CD4-positive, alpha-beta T cell treated with Interleukin-17A for 4 hours (primary cell): ENCODE measurements at places on chromosomes 16 and 17.

DNA sequence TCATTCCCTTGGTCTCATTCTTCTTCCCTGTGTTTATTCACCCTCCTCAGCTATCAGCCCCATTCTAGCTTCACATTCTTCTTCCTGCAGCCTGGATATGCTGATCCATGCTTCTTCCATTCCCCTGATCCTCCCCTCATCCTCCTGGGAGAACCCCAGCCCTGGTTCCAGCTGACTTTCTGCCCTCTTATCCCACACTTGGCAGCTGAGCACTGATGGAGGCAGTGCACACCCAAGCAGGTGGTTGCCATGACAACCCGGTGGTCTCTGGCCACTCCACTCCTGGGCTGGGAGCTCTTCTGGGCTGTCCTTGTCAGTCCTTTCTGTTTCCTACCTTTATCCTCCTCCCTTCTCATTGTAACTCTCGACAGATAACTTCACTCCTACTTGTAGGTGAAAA, 16.7 kb upstream of the TUBG2 start:
- no peak for DNase-seq

- DNase-seq: no peak
These were observed 18.2 kb downstream of the PCTP start for GRCh38 chr17:55768936-55769624.

- DNase-seq: peak; percentile 85
These were observed 22.7 kb downstream of the CYTH1 start for GRCh38 chr17:78759203-78759968.

GRCh38 chr16:14199624-14200023, 128.5 kb downstream of the MRTFB start:
- DNase-seq: no peak

DNA sequence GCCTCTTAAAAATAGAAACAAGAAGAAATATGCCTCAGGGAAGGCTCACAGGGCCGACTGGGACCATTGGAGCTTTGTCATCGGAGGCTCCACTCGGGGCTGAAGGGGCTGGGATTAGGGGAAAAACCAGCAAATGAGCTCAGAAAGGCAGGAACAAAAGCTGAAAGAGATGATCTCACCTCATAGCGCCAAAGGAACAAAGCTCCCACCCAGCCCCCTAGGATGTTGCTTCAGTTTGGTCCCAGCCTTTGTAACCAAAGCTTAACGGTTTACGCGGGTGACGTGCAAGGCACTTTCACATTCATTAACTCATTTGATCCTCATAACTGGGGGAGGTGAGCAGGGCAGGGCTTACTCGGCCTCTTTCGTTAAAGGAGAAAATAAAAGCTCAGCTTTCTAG, 168.5 kb upstream of the DYNLRB2 start:
- no peak for DNase-seq

GRCh38 chr17:70786081-70786480, 616.7 kb downstream of the KCNJ2 start:
- DNase-seq: no peak

GRCh38 chr16:66900721-66901441, 17.8 kb downstream of the CDH16 start:
- no peak for DNase-seq

GRCh38 chr17:18182110-18182977, 1.3 kb upstream of the ALKBH5 start:
- no peak for DNase-seq

DNA sequence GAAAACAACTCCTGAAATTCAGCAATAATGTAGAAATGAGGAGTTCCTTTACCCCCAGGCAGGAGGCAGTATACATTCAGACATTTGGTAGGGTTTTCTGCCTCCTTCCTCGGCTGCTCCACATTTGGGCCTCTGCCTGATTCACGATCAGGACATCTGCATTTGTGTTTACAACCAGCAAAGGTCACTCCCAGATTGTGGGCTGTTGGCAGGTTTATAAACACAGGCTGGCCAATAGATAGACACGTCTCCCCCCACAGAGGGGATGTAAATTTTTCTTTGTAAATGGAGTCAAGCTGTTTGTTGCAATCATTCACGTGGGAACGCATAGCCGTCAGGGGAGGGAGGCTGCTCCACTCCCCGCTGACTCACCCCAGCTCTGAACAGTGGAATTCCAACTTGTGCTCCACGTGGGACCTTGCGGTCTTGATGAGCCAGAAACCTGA, 252.1 kb upstream of the N4BP1 start:
- no peak for DNase-seq

- DNase-seq: no peak
These were observed 12.3 kb downstream of the FCSK start for GRCh38 chr16:70466805-70467076.

DNA sequence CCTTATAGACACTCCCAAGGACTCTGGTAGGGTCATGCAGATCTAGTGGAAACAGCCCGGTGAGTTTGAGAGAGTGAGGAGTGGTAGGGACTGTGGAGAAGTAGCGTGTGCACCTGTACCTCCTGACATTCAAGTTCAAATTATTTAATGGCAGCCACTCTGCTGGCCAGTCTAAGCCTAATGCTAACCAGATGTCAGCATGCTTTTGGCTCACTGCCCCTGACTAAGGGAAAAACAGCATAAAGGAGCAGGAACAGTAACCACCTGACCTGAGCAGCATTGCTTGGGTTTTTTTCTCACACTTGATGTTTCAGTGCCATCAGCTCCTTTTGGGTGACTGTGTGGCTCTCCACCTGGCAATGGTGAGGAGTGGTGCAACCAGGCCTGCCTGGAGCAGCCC, 23.8 kb upstream of the SLC12A3 start:
- no peak for DNase-seq

DNA sequence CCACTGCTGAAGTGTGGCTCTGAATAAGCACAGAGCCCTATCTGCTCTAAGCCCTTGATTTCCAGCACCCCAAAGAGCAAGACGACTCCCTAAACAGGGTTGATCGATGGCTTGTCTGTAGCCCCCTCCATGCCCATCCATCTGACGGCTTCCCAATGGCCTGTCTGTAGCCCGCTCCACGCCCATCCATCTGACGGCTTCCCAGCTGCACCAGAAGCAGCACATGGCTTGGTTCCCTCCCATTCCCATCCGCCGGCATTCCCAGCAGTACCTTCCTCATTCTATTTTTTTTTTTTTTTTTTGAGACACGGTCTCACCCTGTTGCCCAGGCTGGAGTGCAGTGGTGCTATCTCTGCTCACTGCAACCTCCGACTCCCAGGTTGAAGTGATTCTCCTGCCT, 64.5 kb downstream of the RBFOX3 start:
- no peak for DNase-seq

DNA sequence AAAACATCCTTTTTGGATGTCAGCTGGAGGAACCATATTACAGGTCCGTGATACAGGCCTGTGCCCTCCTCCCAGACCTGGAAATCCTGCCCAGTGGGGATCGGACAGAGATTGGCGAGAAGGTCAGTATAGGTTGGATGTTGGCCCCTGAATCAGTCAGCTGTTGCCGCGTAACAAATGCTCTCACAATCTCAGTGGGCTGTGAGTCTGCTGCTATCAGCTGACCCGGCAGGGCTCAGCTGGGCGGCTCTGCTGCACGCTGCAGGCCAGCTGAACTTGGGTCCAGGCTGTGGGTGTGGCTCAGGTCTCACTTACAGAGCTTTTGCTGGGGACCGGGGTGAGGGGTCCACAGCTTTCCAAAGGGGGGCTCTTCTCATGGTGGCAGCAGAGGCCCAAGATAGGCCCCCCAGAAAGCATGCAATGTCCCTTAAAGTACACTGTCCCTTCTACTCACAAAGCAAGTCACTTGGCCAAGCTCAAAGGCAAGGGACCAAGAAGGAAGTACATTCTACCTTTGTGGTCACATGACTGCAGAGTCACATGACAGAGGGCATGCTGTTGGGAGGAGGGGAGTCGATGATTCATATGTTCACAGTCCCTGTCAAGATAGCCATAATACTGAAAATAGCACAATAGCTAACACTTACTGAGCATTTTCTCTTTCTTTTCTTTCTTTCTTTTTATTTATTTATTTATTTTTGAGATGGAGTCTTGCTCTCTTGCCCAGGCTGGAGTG, 134.2 kb downstream of the ABCC1 start:
- DNase-seq: peak; percentile 12

GRCh38 chr17:492022-492413, 139.4 kb upstream of the RPH3AL start:
- DNase-seq: no peak

DNA sequence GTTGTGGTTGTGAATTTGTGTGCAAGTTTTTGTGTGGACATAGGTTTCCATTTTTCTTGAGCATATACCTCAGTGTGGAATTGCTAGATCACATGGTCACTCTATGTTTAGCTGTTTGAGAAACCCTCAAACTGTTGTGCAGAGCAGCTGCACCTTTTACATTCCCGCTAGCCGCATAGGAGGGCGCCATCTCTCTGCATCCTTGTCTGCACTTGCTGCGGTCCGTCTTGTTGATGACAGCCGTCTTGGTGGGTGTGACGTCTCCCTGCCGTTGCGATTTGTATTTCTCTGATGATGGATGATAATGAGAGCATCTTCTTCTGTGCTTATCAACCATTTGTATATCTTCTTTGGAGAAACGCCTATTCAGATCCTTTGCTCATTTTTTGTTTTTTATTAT, 25.1 kb upstream of the IL17C start:
- DNase-seq: no peak

GRCh38 chr16:79703066-79703465, 102.5 kb upstream of the MAF start:
- DNase-seq: no peak

DNA sequence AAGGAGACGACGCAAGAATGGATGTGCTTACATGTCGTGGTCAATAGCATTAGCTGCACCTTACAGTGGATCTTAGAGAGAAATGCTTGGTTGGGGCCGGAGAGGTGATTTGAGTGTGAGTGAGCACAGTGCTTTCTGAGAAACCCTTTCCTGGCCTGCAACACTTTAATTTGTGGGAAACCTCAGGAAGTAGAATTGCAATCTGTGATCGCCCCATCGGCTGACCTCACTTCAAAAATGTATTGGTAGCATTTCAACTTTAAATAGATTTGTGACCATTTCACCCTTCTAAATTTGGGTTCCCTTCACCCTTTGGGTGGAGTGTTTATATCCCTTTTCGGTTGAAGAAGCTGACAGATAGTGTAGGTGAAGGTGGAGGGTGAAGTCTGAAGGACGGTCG, 13.2 kb downstream of the PRKCB start:
- no peak for DNase-seq

- no peak for DNase-seq
These were observed 70.3 kb downstream of the NETO2 start for GRCh38 chr16:47073223-47074155.

GRCh38 chr16:83973077-83973476, 5.0 kb downstream of the NECAB2 start:
- DNase-seq: no peak
